ENCODE measurements at places on chromosomes 2 and 18.
A peak's percentile ranks its signal among the peaks of the same experiment; 100 is the strongest.

DNA sequence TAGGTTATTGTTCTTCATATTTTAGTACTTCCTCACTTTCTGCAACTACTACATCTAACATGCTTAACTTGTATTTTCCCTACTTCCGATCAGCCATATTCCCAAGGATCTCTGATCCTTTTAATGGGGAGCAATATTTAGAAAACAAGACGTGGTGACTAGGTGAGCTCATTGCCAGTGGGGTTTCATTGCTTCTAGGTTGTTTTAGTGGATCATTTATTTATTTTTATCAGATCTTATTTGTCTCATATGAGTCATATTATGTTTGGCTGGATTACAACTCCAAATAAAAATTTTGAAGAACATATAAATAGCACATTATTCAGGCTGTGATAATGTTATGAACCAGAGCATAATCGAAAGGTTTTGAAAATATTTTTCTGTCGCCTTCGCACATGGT is 480.9 kb upstream of the TMEFF2 start:
- DNase-seq = no peak

DNA sequence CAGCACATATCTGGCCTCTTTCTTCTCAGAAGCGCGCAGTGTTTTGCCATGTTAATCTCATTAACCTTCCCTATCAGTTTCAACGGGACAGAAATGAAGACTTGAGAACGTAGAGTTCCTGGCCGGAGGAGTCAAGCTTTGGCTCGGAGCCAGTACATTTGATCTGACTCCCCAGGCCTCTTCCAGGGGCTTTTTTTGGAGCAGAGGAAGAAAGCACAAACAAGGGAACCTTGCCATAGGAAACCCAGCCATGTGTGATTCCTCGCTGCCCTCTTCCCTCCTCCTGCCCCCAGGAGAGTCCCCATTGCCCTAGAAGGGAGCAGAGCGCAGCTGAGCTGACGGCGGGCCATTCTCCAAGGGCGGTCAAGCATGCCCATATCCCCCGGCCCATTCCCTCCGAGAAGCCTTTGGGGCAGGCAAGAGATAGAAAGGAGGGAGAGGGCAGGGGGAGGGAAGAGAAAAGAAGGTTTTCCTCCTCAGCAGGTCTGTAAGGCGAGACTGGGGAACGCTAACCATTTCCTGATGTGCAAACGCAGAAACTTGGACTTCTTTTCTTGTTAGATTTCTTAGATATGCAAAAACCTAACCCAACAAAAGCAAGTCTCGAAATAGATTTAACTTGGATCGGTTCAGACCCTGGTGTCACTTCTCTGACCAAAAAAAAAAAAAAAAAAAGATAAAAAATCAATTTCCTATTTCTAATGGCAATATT is 63.7 kb upstream of the POU3F3 start:
- no peak for DNase-seq

DNA sequence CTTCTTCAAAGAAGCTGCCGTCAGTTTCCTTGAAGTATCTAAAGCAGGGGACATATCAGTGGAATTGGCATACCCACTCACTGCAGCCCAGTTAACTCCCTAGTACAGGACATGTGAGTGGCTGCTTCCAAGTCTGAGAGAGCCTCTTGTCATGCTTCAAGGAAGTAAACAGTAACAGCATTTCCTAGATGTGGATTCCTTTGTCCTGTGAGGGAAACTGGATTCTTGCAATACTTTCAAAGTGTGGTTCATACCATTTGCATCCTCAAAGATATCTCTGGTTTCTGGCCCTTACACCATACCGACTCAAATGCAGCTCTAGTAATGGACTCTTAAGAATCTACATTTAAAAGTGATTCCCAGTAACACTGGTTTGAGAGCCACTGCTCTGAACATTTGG is 87.2 kb downstream of the ESCO1 start:
- no peak for DNase-seq

DNA sequence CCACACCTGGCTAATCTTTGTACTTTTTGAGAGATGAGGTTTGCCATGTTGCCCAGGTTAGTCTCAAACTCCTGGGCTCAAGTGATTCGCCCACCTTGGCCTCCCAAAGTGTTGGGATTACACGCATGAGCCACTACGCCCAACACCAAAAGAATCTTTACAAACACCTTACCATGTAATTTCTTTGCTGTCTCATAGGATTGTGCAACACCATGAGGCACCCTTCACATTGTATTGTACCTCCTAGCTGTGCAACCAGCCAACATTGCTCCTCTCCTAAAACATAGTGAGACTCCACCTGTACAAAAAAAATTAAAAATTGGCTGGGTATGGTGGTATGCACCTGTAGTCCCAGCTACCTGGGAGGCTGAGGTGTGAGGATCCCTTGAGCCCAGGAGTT is 3.1 kb upstream of the MFSD6 start:
- no peak for DNase-seq

- no peak for DNase-seq
Observed at GRCh38 chr2:231531883-231532755, 1.9 kb upstream of the NMUR1 start.

- DNase-seq = no peak
Observed at GRCh38 chr2:239147376-239147775, 253.4 kb downstream of the HDAC4 start.

DNA sequence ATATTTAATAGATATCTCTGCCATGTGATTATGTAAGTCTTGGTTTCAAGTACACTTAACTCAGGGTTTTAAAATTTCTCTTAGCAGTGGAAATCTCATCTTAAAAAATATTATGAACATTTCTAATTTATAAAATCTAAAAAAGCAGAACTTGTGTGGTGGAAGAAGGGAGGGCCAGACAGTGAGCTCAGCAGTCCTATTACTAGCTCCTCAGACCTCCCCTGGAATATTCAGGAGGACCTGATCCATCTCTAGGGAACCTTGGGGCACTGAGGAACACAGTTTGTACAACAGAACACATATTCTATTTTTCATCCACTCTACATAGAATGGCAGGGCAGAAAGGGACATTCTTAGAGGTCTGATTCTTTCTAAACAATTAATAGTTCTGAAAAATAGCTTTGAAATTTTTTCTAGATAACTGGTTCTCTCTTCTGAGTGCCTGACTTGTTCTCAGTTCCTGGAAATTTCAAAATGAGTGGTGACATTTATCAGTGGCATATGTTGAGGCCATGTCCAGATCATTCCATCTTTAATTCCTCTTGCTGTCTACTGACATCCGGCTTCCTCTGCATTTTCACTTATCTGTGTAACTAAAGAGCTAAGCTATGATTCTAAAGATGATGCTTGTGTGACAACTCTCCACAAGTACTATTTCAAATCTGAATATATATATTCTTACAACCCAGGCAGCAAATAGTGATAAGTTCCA is 8.2 kb upstream of the MAP4K4 start:
- DNase-seq = no peak

DNA sequence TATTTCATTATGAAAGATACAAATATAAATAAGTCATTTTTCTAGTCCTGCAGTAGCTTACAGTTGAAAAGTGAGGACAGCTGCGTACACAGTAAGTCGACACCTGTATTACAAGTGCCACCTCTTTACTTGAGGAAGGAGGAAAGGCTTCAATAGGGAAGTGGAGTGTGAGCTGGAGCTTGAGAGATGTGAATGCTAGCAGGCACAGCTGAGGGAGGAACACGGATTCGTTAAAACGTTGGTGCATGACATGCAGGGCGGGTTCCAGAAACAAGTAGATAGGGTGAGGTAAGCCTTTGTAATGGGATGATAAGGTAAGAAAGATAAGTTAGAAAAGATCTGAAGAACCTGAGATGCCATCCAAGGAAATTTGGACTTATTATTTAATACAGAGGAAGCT is 98.1 kb upstream of the CSRNP3 start:
- no peak for DNase-seq

GRCh38 chr2:216245391-216245975 is 126.8 kb downstream of the MARCHF4 start:
- no peak for DNase-seq

GRCh38 chr18:1045658-1046057 is 141.0 kb downstream of the ADCYAP1 start:
- DNase-seq = no peak

GRCh38 chr2:147382322-147382948 is 462.4 kb upstream of the ACVR2A start:
- DNase-seq = no peak

DNA sequence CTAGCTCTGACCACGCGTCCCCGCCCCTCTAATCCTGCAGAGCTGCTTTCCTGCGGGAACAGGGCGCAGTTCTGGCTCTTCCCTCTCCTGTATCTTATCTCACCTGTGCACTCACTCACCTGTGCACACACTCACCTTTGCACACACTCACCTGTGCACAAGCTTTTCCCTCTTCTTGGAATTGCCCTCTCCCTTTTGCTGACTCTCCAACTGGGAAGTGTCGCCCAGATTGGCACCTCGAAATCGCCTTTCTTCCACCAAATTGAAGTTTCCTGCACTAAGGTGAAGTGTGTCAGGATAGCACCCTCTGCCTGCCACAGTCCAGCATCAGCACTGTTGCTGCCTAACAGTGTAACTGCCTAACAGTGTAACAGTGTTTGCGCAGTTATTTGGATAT is 566 bp upstream of the CMPK2 start:
- DNase-seq = no peak

GRCh38 chr2:237723602-237724001 is 75.0 kb upstream of the RBM44 start:
- no peak for DNase-seq

DNA sequence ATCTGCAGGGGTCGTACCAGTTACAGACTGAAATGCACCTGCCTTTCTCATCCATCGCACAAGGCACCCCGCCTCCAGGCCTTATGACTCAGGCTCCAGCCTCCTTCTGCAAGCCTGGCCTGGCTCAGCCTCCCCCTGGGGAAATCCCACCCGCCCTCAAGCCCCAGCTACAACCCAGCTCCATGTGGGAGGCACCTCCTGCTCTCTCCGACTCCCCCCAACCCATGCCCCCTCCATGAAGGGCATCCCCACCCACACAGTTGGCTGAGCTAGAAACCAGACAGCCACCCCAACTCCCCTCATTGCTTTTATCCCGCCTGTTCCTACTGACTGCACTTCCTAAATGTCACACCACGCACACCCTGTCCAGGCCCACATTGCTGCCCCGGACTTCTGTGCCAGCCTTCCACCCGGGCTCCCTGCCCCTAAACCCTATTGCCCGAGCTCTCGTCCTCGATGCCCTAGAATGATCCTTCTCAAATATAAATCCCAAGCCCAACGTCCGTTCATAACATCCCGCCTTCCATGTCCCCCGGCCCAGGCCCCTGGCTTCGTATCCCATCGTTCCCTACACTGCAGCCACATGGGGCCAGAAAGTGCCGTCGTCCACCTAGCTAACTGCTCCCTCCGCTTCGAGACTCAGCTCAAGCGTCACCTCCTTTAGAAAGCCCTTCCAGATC is 9.9 kb downstream of the DNMT3A start:
- DNase-seq = peak; percentile 51

GRCh38 chr2:99159594-99159993 is 4.8 kb downstream of the LIPT1 start:
- no peak for DNase-seq

GRCh38 chr18:3593381-3593903 is 143.5 kb downstream of the TGIF1 start:
- DNase-seq = no peak

- DNase-seq = no peak
Observed at GRCh38 chr18:48667276-48668254, 128.7 kb downstream of the CTIF start.

GRCh38 chr2:229884775-229885699 is 36.8 kb downstream of the TRIP12 start:
- DNase-seq = no peak

GRCh38 chr2:8159211-8159965 is 522.5 kb upstream of the ID2 start:
- DNase-seq = no peak

DNA sequence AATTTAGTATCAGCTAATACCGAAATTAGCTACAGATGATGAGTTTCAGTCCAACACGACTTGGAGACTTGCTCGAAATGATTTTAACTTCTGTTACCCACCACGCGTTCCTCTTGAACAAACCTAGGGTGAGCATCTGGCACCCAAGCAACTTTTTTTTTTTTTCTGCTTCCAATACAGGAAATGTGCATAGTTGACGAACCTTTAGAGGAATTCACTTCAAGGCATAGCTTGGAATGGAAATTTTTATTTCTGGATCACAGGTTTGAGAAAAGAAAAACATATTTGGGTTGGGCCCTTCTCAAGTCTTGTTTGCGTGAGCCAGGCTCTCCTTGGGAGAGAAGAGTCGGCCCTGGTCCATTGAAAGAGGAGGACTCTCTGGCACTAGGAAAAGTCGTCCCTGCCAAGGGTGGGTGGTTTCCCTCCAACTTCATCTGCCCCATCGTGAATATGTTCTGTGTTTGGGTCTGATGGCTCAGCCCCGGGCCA is 37.4 kb upstream of the RPL31 start:
- DNase-seq = no peak

DNA sequence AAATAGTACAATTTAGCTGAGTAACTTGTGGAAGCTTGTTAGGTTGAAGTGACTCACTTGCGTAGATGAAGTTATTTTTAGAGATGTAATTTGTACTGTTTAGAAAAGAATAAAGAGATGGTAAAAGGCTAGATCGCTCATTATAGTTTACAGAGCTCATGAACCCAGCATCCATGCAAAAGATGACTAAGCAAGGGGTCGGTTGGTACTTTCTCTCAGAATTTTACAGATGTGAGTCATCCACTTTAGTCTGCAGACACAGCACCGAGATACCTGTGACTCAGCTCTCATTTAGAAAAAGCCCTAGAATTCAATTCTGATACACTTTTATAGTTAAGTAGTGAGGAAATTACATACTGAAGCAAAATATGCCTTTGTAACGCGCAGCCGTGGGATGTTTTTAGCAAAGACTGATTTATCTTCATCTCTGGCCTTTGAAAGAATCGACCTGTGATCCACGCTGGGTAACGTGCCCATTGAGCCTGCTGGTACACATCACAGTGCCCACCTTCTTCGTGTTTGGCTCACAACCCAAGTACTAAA is 116.5 kb upstream of the FOSL2 start:
- DNase-seq = no peak

- no peak for DNase-seq
Observed at GRCh38 chr2:152234277-152234676, 58.7 kb upstream of the STAM2 start.

GRCh38 chr18:58091099-58091611 is 47.1 kb downstream of the NEDD4L start:
- DNase-seq = no peak

DNA sequence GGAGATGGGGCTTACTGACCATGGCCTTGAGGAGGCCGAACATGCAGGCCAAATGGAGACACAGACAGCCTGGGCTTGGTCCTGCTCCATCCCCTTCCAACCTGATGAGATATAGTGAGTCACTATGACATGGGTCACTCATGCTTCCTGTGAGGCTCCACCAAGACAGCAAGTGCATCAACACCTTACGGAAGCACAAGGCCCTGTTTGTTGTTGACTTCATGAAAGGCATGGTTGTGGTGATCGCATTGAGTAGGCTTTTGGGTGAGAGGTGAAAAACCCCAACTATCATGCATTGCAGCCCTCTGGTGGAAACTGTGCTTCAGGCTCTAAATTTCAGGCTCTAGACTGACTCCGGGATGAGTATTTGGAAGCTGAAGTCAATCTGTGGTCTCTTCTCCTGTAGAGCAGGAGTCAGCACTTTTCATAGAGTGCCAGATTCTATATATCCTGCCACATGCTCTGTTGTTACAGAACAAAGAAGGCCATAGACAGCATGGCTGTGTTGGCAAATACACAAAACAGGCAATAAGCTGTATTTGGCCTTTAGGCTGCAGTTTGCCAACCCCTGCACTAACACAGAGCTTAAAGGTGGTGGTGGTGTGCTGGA is 10.1 kb downstream of the IL37 start:
- no peak for DNase-seq

GRCh38 chr18:66749481-66750035 is 145.7 kb upstream of the CDH19 start:
- DNase-seq = no peak

Measured in activated gamma-delta T cell treated with anti-CD3 and anti-CD28 coated beads, Interleukin-2, amount 50 U/mL, for 16 hours (primary cell).